ENCODE measurements at places on chromosomes 4 and X.
A peak's percentile ranks its signal among the peaks of the same experiment; 100 is the strongest.

DNA sequence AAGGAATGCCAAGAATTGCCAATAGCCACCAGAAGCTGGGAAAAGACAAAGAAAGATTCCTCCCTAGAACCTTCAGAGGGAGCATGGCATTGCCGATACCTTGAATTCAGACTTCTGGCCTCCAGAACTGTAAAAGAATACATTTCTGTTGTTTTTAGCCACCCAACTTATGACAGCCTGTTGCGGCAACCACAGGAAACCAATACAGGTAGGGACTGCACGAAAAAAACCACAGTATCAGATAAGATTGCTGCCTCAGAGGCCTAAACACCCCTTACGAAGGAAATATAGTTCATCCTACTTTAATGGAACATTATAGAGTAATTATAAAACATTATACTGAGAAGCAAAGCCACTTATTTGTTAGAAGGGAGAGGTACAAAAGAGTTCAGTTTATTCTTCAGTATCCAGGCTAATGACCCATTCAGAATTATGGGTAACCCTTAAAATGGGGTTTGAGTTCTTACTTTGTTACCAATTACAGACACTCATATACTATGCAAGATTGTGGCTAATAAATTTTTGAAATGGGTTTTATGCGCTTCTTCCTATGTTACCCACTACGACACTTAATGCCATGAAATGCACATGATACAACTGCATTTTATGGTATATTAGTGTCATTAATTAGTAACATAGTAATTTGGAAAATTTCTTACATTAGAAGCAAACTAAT lies 37.4 kb upstream of the SMIM10L2A start:
- DNase-seq = no peak

DNA sequence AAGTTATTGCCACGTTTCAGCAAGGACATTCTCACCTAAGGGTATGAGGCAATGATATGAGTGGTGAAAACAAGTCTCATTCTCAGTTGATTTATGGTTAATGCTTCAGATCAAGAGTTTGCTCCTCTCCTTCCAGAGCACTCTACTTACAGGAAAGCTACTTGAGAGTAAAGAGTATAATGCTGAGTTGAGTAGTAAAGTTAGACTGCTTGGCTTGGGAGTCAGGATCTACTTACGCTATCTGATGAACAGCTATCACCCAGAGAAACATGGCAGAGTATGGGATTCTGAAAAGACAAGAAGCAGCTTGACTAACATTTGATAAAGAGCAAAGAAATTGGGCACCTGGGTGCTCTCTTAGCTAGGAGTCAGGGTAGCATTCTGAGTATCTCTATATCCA lies 211.8 kb downstream of the GLUD2 start:
- no peak for DNase-seq

DNA sequence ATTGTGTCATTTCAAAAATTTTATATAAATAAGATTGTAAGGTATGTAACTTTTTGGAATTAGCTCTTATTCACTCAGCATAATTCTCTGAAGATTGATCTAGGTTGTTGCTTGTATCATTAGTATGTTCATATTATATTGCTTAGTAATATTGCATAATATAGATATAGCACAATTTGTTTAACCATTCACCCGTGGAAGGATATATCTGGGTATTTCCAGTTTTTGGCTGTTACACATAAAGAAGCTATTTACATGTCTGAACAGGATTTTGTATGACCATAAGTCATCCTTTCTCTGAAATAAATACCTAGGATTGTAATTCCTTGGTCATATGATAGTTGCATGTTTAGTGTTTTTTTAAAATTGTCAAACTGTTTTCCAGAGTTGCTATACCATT lies 82.5 kb downstream of the CPEB2 start:
- DNase-seq = no peak

GRCh38 chr4:24722026-24722568 lies 73.3 kb upstream of the SOD3 start:
- DNase-seq = no peak

DNA sequence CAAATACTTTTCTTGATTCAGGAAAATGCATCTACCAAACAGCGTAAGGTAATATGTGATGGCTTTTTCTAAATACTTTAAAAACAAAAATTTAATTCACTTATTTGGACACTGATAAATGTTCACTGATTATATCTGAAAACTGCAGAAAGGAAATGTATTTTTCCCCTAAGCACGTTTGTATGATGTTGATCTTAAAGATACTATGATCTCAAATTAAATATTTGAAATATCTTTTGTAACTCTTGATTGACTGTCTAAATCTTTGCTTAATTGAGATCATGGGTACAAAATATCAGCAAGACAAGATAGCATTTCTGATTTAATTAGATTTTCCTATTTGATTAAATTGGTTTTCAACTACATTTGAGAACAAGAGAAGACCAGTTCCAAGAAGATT lies 281.0 kb upstream of the UGT8 start:
- no peak for DNase-seq

- peak; percentile 65 for DNase-seq
These were observed 857.0 kb upstream of the IGFBP7 start for GRCh38 chr4:57966987-57967760.

GRCh38 chrX:23819385-23820234 lies 36.6 kb downstream of the SAT1 start:
- no peak for DNase-seq

- no peak for DNase-seq
These were observed 362.3 kb upstream of the EPHA5 start for GRCh38 chr4:66032571-66032970.

GRCh38 chrX:110954428-110955100 lies 141.4 kb upstream of the PAK3 start:
- no peak for DNase-seq

GRCh38 chr4:11019451-11020240 lies 335.1 kb upstream of the CLNK start:
- no peak for DNase-seq

DNA sequence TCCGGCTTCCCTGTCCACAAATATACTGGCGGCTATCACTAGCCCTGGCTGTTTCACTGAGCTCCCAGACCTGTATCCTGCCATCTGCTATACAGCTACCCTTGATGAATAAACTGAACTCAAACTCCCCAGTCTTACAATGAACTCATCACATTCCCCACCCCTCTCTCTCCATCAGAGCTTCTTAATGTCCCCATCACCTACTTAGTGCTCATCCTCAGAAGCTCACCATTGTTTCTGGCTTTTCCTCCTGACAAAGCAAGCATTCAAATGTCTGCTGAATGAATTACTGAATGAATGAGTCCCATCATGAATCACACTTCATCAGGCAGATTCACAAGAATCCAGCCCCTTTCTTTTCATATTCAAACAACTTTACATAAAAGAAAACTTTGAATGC lies 5.7 kb upstream of the DGAT2L6 start:
- DNase-seq = no peak

DNA sequence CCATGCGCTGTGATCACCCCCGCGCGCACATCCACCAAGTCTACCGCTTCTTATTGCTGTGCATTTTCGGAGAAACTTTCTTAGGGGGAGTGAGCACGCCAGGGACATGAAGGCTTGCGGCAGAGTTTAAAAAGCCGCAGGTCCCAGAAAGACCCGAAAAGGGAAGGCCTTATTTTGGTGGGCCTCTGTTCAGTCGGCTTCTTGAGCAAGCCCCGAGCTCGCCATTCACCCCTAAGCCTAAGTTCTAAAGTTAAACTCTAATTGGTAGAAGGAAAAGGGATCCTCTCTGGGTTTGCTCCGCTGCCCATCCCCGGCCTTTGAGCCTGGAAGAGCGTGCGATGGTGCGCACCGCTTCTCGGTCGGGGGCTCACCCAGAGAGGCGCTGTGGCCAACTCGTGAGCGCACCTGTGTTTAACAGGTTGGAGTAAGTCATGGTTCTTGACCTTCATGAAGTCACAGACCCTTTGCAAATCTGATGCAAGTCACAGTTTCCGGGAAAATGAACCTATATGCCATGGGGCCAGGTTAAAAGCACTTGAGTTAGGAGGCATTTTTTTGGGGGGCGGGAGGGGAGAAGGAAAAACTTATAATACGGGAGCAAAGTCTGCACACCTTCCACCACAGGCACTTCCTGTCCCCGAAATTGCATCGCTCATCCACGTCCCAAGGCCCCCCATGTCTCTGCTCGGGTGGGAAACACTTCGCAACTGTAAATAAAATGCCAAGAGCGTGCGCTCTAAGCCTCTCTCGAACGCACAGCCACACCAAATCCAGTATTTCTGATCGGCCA lies 1.9 kb downstream of the PHOX2B start:
- no peak for DNase-seq

DNA sequence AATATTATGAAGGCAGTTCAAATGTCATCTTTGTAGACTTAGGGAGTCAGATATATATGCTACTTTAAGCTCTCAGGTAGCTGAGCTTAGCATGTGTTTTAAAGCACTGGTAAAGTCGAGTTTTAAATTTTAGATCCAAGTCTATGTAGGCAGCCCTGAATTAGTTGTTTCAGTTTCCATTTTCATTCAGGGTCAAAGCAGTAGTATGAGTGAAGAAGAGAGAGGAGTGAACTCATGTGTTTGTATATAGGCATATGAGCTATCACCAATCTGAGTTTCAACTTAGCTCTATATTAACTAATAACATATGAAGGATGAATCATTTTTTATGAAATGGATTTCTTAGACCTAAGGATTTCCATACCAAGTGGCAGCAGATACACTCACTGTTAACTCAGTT lies 1353.4 kb downstream of the FSTL5 start:
- DNase-seq = no peak

DNA sequence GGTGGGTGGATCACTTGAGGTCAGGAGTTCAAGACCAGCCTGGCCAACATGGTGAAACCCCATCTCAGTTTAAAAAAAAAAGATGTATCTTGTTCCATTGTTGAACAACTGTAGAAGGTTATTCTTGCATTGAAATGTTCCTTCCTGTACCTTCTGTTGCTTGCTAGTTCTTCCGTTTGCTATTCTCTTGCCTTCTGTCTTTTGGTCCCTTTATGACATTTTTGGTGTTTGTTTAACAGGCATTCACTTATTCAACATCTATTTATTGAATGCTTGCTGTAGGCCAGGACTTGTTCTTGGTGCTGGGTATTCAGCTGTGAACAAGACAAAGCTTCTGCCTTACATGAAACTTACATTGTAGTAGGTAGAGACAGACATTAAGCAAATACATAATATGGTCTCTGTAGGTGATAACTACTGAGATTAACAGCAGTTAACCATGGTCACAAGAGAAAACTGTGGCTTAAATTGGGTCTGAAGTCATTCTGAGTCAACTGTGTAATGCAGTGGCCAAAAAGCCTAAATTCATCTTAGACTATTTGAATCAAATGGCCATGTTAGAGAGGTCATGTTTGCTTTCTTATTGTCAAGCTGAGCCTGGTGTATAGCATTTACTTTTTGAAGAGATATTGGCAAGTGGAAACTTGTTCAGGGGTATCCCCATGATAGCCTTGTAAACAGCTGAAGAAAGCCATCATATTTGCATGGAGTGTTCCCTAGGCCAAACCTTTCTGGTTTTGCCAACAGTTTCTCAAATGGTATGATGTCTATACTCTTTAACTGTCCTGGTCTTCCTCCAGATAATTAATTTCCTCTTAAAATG lies 35.6 kb downstream of the GAB1 start:
- no peak for DNase-seq

DNA sequence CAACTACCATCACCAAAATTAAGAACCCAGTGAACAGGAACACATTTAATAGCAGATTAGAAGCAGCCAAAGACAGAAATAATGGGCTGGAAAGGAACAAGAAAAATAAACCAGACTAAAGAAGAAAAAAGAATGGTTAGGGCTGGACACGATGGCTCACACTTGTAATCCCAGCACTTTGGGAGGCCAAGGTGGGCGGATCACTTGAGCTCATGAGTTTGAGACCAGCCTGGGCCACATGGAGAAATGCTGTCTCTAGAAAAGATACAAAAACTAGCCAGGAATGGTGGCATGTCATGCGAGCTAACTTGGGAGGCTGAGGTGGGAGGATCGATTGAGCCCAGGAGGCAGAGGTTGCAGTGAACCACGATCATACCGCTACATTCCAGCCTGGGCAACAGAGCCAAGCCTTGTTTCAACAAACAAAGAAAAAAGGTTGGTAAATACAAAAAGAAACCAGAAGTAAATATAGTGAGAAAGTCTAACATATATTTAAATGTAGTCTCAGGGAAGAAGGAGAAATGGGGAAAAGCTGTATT lies 102.0 kb downstream of the AFAP1 start:
- no peak for DNase-seq

DNA sequence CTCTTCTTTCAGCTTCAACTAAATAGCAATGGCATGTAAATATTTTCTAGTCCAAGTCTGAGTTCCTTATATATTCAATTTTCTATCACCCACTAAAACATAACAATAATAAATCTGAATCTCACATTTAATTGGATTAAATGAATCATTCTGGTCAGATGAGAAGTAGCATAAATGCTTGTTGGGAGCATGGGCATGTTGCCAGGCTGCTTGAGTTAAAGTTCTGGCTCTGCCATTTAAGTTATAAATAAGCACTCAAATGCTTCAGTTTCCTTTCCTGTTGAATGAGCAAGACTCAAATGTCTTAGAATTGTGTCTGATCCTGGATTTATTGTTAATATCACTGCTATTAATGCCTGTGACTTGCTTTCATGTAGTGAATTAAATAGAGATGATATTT lies 496.3 kb downstream of the STPG2 start:
- DNase-seq = no peak

- no peak for DNase-seq
These were observed 29.5 kb downstream of the DMP1 start for GRCh38 chr4:87679449-87680169.

DNA sequence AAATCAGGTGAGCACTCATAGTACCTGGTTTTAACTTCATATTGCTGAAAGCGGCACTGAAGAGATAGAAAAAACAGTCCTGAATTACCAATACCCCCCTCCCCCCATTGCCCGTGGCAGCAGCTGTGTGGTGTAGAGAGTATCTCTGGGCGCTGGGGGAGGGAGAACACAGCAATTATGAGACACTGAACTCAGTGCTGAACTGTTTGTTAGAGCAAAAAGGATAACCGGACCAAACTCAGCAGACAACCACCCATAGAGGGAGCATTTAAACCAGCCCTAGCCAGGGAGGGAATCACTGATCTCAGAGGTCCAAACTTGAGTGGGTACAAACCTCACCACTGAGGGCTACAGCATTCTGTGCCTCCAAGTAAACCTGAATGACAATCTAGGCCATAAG lies 457.4 kb upstream of the TEX13C start:
- no peak for DNase-seq

DNA sequence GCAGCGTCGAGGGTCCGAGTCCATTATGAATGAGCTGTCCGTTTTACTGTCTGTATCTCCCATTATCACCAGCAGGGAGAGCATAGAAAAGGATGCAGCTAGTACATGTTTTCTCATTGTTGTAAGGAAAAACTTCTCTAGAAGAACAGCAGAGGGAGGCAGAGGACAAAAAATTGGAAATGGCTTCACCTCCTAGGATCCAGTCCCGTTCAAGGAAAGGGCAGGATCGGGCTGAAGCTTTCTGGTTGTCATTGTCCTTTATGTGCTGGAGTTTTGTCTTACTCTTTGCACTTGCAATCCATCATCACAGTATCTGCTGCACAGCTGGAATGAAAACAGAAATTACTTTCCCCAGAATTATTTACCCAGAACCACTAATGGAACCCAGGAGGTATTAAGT lies 14.7 kb downstream of the NDP start:
- no peak for DNase-seq

GRCh38 chrX:97310373-97310772 lies 426.7 kb downstream of the RPA4 start:
- no peak for DNase-seq

GRCh38 chr4:150782921-150783320 lies 201.0 kb downstream of the MAB21L2 start:
- DNase-seq = no peak
